ENCODE measurements at places on chromosomes 4 and X. TPM values are rescaled to one million over a fixed set of nuclear protein-coding genes. Genes with fewer than 3 reads are reported as not detected.

- no peak for DNase-seq
These were observed 1406.0 kb downstream of the RPA4 start for GRCh38 chrX:98289726-98290125.

- peak; percentile 76 for DNase-seq
These were observed 23.5 kb upstream of the SOWAHD start for GRCh38 chrX:119734897-119735339.

GRCh38 chrX:42151808-42152207, 228.5 kb upstream of the CASK start:
- no peak for DNase-seq

- DNase-seq = no peak
These were observed 572.3 kb downstream of the RAB28 start for GRCh38 chr4:12911750-12912358.

GRCh38 chrX:135632353-135632752, 81.1 kb upstream of the CT45A1 start:
- DNase-seq = no peak

GRCh38 chrX:150352581-150352980, 10.5 kb upstream of the MAMLD1 start:
- no peak for DNase-seq

- no peak for DNase-seq
These were observed 113.7 kb downstream of the CHRNA9 start for GRCh38 chr4:40448875-40449274.

- DNase-seq = peak; percentile 85
These were observed 482 bp upstream of the CDS1 start for GRCh38 chr4:84582302-84582987.

DNA sequence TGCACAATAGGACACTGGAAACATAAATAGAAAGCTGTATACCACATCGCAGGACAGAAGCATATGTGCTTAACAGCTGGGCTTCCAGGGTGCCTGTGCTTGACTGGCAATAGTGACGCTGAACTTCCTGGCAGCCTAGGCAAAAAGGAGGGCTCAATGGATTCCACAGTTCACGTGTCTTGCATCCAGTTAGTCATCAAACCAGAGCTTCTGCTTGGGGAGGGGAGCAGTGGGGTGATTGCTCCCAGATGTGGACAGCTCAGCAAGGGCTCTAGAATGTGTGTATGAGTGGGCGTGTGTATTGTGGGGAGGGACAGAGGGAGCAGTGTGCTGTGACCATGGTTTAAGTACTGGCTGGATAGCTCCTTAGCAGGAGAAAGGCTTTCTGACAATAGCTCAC, 2.3 kb downstream of the PRRG3 start:
- DNase-seq = no peak

- DNase-seq = no peak
These were observed 284.0 kb upstream of the FRG1 start for GRCh38 chr4:189656641-189657040.

DNA sequence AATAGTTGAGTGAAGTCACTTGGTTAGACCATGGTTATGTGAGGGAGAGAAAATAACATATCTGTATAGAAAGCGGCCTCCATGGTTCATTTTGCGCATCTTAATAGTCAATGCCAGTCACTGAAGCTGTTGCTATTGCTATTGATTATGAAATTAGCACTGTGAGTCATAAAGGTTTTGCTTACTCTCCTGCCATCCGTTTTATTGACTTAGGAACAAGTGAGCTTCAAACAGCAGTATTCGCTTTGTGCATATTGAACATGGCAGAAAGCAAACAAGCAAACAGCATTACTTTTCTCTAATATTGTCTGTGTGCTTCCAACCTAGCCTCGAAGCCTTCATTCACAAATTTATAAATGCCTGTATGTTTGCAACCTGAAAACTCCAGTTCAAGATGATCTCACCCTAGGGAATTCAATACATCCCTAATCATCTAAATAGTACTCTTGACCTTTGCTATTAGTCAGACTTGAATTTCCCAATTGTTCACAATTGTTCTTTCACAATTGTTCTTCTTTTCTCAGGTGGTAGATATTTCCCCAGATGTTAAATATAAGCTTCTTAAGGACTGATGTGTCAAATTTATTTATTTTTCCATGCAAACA, 55.9 kb upstream of the GABRA2 start:
- no peak for DNase-seq

- DNase-seq = no peak
These were observed 202.4 kb downstream of the RTL9 start for GRCh38 chrX:110561034-110561433.

DNA sequence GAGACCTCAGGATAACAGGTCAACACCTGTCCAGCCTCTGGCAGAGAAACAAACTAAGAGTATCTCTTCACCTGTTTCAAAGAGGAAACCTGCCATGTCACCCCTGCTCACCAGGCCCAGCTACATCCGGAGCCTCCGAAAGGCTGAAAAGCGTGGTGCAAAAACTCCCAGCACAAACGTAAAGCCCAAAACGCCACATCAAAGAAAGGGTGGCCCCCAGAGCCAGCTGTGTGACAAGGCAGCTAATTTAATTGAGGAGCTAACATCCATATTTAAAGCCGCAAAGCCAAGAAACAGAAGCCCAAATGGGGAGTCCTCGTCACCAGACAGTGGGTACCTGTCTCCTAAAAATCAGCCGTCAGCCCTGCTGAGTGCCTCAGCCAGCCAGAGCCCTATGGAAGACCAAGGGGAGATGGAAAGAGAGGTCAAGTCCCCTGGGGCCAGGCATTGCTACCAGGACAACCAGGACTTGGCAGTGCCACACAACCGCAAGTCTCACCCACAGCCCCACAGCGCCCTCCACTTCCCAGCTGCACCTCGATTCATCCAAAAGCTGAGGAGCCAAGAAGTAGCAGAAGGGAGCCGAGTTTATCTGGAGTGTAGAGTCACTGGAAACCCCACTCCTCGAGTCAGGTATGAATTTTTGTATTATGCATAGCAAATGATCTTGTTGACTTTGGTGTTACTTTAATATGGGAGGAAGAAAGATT, 15.1 kb downstream of the PALLD start:
- DNase-seq = no peak

DNA sequence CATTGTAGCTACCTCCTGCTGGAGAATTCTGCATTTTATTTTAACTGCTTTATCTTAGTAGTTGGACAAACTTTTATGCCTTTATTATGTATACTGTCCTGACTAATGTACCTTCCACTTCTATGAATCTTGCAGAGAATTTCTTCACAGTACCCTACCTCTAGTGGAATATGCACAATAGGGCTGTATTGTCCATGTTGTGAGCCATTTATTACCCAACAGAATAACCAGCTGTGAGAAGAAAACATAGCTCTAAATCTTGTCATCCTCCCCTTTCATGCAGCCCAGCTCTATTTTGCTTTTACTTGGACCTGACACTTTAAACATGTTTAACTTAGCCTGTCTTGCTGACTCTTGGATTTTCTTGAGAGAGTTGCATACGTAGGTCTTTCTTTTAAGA, 56.2 kb downstream of the MCUB start:
- DNase-seq = no peak

- no peak for DNase-seq
These were observed 8.0 kb downstream of the FAM241A start for GRCh38 chr4:112153211-112153791.

DNA sequence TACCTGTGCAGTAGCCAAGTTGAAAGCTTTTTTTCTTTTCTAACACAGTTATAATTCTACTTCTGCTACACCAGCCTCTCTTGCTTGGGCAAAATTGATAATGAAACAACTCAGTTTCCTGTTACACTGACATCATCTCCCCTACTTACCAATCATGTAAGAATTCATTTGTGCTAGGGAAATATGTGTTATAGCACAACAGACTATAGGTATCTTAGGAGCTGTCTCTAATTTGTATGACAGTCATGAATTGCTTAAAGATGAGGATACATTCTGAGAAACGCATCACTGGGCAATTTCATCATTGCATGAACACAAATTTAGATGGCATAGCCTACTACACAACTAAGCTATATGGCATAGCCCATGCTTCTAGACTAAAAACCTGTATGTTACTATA, 246.3 kb upstream of the ANKRD50 start:
- no peak for DNase-seq

Gene SLC10A6
- 4.2 TPM for total RNA-seq

Gene ZNF157
- total RNA-seq = 0.72 TPM

Gene SSX3
- not detected for total RNA-seq

Gene FAM149A
- 7.9 TPM for total RNA-seq

Gene WDR44
- 21.2 TPM for total RNA-seq

Gene TLR2
- total RNA-seq = 55.7 TPM

Gene CXorf49B
- total RNA-seq = not detected

Measured in aorta (tissue), 5 donors.